DND-41 (cell line): ENCODE measurements at places on chromosomes 11 and 22.

DNA sequence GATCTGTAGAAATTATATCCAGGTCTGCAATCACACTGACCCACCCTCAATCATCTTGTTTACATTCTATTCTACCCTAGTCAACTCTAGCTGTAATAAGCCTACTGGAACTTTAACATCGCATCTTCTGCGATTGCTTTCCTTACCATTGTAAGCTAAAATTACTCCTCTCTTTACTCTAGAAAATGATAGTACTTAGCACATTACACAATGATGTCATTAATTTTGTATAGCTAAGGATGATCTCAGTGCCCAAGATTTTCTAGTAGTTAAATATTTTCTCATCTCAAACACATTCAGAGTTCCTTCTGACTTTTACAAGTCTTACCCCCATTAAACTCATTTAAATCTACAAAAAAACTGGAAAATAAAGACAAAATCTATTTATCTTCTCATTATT lies 39.6 kb upstream of the CTSC start:
- DNase-seq = no peak

GRCh38 chr22:44363013-44363979 lies 50.5 kb upstream of the SHISAL1 start:
- DNase-seq = no peak

DNA sequence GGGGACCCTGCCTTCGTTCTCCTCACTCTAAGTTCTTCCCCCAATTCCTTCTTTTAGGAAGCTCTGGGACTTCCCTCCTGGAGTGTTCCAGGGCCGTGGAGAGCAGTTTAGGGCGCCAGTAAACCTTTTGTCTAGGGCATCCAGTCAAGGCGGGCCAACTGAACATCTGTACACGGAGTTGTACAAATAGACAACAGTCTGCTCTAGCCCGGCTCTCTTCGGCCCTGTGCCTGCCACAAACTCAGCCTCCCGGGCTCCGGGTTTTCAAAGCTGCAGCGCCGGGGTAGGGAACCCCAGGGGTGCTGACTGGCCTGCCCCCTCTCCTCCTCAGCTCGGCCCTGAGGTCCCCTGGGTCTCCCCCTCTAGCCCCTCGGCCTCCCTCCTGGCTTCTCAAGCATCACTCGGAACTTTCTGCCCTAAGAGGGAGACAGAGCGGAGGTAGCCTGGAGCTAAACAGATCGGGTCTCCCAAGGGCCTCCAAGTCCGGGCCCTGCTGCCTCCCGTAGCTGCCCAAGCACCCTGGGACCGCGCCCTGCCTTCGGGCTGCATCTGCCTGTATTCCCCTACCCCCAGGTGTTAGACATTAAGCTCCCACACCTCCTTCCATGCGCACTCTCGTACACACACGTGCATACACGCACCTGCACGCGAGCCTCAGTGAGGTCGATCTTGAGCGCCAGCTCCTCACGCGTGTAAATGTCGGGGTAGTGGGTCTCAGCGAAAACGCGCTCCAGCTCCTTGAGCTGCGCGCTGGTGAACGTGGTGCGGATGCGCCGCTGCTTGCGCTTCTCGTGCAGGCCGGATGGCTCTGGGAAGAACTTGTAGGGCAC lies 3.3 kb downstream of the PHOX2A start:
- no peak for DNase-seq

- no peak for DNase-seq
These were observed 179.1 kb upstream of the ISX start for GRCh38 chr22:34886812-34887211.

DNA sequence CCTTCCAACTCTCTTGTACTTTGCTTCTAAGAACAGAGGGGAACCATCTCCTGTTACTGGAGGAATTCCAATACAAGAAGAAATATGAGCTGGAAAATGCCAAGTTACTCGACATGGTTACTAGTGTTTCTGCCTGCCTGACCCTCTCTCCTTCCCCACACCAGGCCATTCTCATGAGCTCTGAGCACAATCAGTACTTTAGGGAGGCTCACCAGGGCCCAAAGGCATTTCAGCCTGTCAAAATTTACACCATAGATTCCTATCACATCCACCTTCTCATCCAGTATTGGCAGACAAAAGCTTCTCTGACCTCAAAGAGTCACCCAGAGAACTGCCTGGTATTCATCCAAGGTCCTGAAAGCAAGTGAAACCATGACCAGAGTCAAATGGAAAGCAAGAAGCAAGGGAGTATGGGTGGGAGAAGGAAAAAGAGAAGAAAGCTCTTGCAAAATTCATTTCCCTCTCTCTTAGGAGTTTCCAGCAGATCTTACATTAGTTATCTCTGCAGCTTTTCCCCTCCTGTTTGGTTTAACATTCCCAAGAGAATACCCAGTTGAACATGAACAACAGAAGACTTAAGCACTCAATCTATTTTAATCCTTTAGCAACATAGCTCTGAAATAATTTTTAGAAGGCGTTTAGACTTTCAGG lies 58.7 kb upstream of the NCAM1 start:
- DNase-seq = no peak

DNA sequence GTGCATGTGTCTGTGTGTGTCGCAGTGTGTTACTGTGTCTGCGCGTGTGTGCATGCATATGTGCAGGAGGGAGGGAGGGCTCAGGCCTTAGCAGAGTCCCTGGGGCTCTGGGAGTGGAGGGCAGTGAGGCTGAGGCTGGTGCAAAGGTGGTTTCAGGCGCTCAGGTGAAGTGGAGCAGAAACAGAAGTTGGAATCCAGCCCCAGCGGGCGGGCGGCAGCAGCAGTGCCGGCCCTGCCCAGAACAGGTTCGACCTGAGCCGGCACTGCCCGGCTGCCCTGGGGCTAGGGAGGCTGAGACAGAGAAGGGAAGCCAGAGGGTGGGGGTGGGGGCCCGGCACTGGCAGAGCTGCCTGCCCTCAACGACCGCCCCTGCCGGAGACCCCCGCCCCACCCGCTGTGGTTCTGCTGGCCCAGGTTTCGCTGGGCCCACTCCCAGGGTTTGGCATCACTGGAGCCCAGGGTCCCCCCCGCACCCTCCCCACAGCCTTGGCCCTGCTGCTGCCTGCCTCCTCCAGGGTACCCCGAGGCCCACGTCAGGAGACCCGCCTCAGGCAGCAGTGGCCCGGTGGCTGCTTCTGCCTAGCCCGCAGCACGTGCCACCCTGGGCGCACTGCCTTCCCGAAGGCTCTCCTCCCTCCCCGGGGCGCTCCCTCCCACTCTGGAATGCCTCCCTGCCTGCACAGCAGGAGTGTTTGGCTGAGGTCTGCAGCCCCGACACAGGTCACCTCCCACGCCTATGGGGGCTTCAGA lies 13.3 kb downstream of the ASCL2 start:
- DNase-seq = no peak

- DNase-seq = no peak
These were observed 68.8 kb downstream of the SNX19 start for GRCh38 chr11:130847517-130847916.

DNA sequence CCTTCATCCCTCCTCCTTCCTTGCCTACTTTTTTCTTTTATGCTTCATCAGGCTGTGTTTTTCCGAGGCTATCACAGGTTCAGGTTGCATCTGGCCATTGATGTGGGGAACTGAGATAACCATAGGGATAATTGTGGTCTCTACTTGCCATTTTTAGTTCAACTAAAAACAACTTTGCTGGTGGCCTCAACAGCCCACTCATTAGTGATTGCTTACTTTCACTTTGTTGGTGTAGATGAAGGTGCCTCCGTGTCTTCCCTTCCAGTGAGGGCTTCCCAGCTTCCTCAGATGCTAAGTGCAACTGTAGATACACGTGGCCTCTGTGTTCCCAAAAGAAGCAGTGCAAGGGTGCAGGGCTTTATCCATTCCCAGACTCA lies 35.0 kb downstream of the KCNJ1 start:
- no peak for DNase-seq

GRCh38 chr11:127059286-127059685 lies 58.7 kb upstream of the KIRREL3 start:
- no peak for DNase-seq

DNA sequence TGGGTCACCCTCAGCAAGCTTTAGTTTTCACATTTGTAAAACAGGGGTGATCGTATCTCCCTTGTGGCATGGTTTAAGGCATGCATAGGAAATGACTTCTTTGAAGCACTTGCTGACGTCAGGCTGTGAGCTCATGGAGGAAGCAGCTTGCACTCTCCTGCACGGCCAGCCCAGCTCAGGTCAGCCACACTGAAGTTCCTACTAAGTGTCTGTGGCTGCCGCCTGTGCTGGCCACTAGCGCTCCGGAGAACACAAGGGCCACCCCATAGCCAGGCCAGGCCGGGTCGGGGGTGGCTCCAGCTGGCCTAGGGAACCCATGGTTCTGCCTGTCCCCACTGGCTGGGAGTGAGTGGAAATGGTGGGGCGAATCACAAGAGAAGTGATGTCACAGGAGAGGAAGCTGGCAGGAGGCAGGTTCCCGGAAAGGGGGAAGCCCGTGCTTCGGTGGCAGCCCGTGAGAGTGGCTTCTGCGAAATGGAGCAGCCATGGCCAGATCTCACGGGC lies 28.2 kb downstream of the KCTD17 start:
- no peak for DNase-seq

DNA sequence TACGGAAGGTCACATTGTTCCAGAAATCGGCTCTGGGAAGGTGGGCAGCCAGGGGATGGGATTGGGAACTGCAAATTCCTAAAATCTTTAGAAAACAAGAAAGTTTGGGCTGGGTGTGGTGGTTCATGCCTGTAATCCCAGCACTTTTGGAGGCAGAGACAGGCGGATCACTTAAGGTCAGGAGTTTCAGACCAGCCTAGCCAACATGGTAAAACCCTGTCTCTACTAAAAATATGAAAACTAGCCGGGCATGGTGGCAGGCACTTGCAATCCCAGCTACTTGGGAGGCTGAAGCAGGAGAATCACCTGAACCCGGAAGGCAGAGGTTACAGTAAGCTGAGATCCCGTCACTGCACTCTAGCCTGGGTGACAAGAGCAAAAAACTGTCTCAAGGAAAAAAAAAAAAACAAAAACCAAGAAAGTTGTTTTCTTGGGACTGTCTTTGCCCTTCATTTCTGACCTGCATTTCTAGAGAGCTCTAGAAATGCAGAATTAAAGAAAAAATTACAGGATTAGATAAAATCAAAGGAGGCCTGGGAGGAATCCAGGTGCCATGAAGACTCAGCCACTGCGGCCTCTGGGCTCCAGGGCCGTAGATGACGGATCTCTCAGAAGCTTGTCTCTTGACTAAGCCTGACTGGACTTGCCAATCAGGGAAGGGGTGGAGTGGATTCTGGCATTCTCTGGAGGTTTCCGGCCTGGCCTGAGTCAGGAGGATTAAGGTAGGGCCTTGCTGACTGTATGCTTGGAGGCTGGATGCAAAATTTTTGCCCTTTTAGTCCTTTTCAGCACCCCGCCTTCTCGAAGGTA lies 5.3 kb upstream of the MALAT1 start:
- no peak for DNase-seq

DNA sequence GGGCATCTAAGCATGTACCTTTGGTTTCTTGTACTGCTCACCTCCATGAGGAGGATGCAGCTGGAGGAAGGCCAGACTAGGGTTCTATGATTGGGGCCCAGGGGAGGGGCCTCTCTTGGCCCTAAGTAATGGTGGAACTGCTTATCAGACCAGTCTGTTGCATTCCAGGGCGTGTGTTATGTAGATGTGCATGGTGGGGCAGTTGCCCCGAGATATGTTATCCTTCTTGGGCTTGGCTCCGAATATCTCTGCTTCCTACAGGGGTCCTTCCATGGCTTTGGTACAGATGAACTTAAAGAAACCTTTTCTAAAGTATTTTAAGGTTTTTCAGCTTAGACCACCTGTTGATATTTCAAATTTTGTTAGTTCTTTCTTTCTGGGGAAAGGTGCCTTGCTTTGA lies 126.0 kb downstream of the SWAP70 start:
- DNase-seq = no peak

DNA sequence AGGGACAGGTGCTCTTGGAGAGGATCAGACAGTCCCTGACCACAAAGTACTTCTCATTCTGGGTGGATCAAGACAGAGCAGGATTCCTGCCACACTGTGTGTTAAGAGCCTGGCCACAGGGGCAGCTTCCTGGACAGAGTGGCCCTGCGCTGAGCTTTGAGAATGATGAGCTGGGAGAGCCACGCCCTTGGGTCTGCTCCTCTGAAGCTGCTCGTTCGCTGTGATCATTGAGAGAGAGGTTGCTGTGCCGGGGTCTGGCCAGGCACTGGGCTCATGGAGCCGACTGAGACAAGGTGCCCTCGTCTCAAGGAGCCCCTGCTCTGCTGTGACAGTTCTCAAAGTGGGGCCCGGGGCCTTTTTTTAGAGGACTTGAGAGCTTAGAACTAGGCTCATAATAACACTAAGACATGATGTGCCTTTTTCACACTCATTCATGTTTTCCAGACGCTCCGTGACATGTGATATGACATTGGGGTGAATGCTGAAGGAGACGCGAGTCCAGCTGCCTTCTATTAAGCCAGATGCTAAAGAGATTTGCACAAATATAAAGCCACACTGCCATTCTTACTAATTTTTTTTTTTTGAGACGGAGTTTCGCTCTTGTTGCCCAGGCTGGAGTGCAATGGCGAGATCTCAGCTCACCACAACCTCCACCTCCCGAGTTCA lies 1.6 kb upstream of the MFRP start:
- DNase-seq = no peak
